Myocyte (in vitro differentiated cells): ENCODE measurements at places on chromosomes 11 and 22. TPM values are rescaled to one million over a fixed set of nuclear protein-coding genes. Genes with fewer than 3 reads are reported as not detected.

Gene CEP126
- total RNA-seq = 1.3 and 2.1 TPM in 2 replicates

Gene RBM4B
- 21.2 and 22.5 TPM in 2 replicates for total RNA-seq

Gene KCNE3
- total RNA-seq = 0.52 and 0.70 TPM in 2 replicates

Gene CBLIF
- total RNA-seq = not detected in 2 replicates

Gene GAL3ST1
- not detected in 2 replicates for total RNA-seq

Gene SCN2B
- total RNA-seq = not detected in 2 replicates

Gene ASPHD2
- total RNA-seq = 0.21 and 0.83 TPM in 2 replicates

Gene POLR2F
- total RNA-seq = 40.9 and 43.5 TPM in 2 replicates

Gene NCF4
- total RNA-seq = not detected in 2 replicates

Gene SMIM38
- 0.08 TPM in 1 of 2 replicates, not detected in the other for total RNA-seq

Gene OR5P2
- not detected in 2 replicates for total RNA-seq

Gene TBX10
- total RNA-seq = not detected in 2 replicates

Gene TRIM29
- not detected in 2 replicates for total RNA-seq

Gene FXYD2
- total RNA-seq = not detected in 2 replicates

Gene OMP
- total RNA-seq = not detected in 2 replicates

Gene APOA4
- not detected in 2 replicates for total RNA-seq

Gene POTEH
- total RNA-seq = not detected in 2 replicates

Gene LUZP2
- total RNA-seq = 0.03 TPM in 1 of 2 replicates, not detected in the other
